ENCODE measurements at places on chromosomes 6 and 20.
A peak's percentile ranks its signal among the peaks of the same experiment; 100 is the strongest.

DNA sequence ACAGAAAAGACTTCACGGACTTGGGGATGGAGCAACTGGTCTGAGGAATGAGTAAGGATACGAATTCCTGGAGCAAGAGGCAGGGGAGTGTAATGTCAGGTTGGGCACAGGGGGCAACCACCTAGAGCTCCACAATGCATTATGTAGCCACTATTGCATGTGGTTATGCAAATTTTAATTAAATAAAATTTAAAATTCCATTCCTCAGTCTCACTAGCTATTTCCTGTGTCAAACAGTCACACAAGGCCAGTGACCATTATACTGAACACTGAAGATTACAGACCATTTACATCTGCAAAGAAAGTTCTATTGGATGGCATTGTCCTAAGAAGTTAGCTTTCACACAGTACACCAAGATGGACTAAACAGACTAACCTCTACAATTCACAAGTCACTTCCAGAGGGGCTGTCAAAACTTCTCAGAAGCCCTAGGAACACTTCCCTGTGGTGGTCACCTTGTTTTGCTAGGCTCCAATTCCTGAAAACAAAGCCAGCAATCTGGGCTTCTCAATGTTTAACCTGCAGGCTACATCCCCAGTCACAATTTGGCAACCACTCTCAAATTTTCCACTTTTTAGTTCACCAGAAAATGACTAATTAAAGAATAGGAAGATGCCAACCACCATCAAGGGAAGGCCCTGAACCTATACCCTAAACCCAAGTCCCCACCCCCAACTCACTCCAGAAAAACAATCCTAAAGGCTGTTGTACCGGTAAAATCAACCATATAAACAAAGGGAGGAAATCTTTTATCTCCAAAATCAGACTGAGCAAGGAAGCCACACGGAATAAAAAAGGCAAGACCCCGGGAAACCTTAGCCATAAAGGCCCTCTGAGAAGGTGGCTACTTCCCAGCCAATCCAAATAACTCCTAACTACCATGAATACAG, 34.2 kb upstream of the C20orf203 start:
- no peak for DNase-seq

GRCh38 chr6:132962936-132963868, 148.8 kb downstream of the RPS12 start:
- DNase-seq = peak; percentile 78

DNA sequence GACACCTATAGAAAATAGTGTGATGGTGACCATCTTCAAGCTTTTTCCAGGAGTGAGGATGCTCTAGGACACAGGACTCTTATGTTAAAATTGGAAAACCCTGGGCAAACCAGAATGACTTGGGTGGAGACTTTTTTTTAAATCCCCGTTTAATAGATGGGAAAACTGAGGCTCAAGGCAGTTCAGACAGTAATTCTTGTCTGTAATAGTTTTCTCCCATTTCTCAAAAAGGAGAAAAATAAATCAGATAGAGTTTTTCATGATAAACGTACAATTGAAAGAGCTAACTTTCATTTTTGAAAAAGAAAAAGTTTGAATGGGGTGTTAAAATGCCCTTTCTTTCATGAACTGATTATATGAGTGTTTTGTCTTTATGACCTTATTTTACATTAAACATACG, 6.8 kb downstream of the BCAS1 start:
- DNase-seq = no peak

GRCh38 chr6:39772559-39773273, 19.5 kb upstream of the DAAM2 start:
- no peak for DNase-seq

- DNase-seq = no peak
Measured at GRCh38 chr20:56835829-56836550, 206.9 kb downstream of the TFAP2C start.

GRCh38 chr6:76831299-76831698, 632.0 kb downstream of the HTR1B start:
- DNase-seq = no peak

- no peak for DNase-seq
Measured at GRCh38 chr20:62575976-62576722, 66.2 kb upstream of the SLCO4A1 start.

- no peak for DNase-seq
Measured at GRCh38 chr20:59646487-59646886, 42.1 kb downstream of the PHACTR3 start.

- DNase-seq = no peak
Measured at GRCh38 chr6:42113936-42114636, 28.3 kb downstream of the C6orf132 start.

GRCh38 chr20:22499515-22500166, 84.7 kb downstream of the FOXA2 start:
- no peak for DNase-seq

DNA sequence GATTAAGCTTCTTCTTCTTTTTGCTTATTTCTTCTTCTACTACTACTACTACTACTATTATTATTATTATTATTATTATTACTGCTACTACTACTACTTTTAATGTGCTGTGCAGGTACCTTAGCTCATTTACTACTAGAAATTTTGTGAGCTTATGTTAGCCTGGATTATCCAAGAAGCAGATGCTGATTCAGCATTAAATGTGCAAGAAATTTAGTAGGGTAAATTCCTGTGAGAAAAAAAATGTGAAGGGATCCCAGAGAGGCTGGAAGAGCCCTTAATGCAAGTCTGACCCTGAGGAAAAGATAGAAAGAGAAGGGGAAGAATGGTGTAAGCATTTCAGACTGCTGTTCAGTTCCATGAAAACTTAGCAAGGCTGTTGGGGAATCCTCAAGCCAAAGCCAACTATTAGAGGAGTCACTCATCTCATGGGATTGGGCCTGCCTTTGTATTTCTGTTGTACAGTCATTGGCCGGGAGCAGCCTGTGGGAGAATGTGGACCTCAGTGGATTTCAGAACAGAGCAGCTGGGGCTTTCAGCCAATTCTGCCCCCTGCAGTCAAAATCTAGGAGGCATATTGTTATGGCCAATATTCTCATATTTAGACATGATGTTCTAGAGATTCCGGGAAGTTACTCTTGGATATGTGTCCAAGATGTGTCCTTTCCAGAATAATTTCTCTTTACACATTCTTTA, 37.2 kb upstream of the TSPYL1 start:
- DNase-seq = no peak

GRCh38 chr6:33521489-33522091, 58.5 kb downstream of the BAK1 start:
- DNase-seq = no peak

- peak; percentile 37 for DNase-seq
Measured at GRCh38 chr6:15621203-15622044, 41.4 kb downstream of the DTNBP1 start.

GRCh38 chr6:43917878-43918382, 147.9 kb downstream of the VEGFA start:
- no peak for DNase-seq

DNA sequence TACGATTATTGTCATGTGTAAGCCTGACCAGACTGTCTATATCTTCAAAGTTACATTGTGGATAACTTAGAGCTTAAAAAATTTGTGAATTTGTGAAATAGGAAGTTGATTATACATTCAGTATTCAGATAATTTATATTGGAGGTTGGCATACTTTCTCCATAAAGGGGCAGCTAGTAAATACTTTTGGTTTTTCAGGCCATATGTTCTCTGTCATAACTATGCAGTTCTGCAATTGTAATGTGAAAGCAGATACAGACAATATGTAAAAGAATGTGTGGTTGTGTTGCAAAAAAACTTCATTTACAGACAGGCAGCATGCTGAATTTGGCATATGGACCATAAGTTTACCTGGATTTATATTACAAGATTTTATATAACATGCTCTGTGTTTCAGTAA, 29.3 kb downstream of the HSF2 start:
- no peak for DNase-seq

GRCh38 chr20:34536798-34537394, 20.7 kb downstream of the DYNLRB1 start:
- peak; percentile 64 for DNase-seq

GRCh38 chr6:40788661-40789655, 201.8 kb upstream of the LRFN2 start:
- DNase-seq = no peak

GRCh38 chr6:52283111-52283510, 1.4 kb downstream of the MCM3 start:
- no peak for DNase-seq

DNA sequence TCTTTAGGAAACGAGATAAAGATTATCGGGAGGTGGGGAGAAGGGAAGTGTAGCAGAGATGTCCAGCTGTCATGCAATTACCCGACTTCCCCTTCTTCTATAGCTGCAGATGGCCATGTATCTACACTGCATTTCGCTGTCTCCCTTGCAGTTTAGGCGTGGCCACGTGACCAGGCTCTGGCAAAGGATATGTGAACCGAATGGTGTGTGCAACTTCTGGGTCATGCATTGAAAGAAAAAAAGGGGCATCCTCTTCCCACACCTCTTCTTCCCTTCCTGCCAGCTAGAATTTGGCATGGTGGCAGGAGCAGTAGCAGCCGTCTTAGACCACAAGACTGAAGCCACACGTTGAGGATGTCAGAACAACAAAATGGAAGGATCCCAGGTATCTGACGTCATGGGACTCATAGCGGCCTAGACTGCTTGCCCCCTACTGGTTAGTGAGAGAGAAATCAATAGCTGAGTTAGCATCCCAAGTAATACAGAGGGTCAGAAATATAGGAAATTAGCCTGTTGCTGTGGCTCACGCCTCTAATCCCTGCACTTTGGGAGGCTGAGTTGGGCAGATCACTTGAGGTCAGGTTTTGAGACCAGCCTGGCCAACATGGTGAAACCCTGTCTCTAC, 32.8 kb downstream of the TCF15 start:
- peak; percentile 74 for DNase-seq

- peak; percentile 26 for DNase-seq
Measured at GRCh38 chr6:110181131-110182030, 1.2 kb downstream of the CDC40 start.

DNA sequence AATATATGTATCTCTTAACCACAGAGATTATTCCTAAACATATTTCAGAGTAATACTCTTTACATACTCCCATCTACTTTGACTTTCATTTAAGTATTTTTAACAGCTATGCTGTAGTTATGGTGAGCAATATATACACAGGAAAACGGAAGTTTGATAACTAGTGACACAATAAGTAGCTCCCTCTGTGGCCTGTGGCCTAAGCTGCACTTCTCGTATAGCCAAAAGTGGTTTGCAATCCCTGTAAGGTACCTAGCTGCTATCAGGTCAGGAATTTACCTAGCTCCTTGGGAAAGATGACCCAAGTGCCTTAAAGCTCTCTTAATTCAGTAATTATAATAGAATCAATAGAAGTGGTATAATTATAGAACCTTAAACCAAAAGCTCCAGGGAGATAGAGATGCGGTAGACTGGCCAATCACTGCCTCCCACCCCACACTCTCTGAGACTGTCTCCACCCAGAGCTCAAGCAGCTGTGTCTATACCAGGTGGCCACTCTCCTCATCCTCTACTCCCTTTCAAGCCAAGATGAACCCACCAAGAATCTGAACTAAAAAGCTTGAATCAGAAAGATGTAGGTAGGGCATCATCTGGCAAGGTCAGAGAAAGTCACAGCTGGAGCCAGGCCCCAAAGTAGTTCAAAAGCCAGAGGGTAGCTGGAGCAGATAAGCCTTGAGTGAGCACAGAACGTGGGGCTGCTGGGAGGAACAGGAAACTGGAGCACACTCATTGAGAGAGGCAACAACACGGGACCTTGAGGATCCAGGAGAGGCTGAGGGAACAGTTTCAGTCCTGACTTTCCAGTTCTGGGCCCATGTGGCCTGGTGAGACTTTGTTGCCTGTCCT, 84.9 kb upstream of the ASF1A start:
- DNase-seq = no peak

DNA sequence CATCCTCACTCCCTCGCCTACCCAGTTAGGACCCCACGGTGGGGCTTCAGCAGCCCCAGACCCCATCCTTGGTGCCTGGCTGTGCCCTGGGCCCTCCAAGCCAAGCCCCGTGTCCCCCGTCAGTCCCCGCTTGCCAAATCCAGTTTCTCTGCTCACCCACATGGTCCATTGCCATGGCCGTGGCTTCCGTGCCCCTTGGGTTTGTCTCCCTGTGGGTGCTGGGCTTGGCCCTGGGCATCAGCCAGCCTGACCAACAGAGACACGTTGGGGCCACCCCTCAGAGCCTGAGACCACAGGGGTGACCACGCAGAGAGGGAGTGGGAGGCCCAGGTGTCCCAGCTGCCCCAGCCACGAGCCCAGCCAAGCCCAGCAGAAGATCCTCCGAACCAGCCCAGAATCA, 7.7 kb downstream of the SS18L1 start:
- no peak for DNase-seq

DNA sequence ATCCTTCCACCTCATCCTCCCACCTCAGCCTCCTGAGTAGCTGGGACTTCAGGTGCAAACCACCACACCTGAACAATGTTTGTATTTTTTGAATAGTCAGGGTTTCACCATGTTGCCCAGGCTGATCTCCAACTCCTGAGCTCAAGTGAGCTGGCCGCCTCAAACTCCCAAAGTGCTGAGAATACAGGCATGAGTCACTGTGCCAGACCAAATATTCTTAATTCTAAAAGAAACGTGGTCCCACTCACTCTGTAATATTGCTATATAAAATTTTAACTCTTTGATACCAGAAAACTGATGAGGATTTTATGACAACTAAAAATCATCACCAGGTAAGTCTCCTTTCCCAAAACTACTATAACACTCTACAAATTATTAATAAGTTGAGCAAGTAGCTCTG, 716.8 kb upstream of the GJE1 start:
- no peak for DNase-seq

DNA sequence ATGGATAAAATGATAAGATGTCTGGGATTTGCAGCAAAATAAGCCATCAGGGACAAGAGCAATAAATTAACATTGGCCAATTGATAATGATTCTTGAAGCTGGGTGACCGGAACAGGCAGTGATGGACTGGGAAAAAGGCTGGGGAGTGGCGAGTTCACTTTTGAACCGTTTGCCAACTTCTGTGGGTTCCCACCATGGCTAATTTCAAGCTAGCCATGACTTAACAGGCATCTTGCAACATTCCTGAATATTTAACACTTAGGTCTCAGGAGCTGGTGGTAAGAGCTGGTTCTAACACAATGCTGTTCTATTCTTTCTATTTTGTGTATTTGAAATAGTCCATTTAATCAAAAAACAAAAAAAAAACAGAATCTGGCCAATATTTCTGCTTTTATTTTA, 37.6 kb upstream of the CD83 start:
- DNase-seq = no peak

- DNase-seq = no peak
Measured at GRCh38 chr6:142686507-142686887, 258.5 kb downstream of the HIVEP2 start.

GRCh38 chr6:151154418-151154817, 85.3 kb upstream of the AKAP12 start:
- DNase-seq = peak; percentile 34

GRCh38 chr6:109738667-109739066, 47.6 kb downstream of the FIG4 start:
- DNase-seq = no peak

GRCh38 chr6:64113704-64114103, 478.1 kb downstream of the PHF3 start:
- no peak for DNase-seq
